Effector memory CD4-positive, alpha-beta T cell (primary cell): ENCODE measurements at places on chromosomes 7 and 10.

GRCh38 chr7:50735333-50735732 is 47.4 kb downstream of the GRB10 start:
- DNase-seq, result no peak

DNA sequence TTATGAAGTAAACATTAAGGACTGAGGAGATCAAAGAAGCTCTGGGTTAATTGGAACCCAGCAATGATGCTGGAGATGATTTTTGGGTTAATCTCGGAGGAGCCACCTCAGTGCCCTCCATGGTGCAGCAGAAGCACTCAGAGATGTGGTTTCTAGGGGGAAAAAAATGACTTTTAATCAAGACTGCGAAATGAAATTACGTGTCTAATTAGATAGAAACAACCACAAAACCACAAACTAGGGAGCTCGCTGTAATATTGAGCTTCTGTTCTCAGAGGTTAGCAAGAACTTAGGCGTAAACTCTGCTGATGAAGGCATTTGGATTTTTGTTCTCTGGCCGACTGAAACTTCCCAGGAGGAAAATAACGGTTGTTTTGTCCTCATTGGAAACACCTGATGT is 319.0 kb downstream of the GRID1 start:
- no peak for DNase-seq

DNA sequence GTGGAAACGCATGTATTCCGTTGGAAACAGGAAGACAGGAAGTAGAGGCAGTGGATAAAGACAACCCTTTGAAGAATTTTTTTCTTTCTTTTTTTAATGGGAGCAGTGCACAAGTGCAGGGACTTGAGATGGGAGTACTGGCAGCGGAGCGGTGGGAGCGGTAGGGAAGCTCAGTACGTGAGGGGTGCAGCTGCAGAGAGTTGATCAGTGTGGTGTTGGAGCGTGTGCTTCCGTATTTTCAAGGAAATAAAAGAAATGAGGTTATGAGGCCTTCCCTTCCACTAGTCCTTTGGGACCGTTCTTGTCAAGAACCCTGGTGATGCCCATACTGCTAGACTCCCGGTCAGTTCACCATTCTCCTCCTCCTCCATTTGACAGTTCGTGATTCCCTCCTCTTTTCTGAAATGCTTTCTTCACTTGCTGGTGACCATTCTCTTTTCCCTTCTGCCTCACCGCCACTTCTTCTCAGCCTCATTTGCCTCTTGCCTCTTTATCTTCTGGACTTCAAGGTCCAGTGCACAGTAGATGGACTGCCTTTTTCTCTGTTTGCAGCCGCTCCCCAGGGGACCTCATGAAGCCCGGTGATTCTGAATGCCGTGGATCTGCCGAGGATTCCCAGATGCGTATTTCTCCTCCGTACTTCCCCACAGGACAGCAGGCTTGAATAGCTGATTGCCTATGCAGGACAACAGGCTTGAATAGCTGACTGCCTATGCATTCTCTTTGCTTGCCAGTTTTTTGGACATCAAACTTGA is 39.1 kb upstream of the TMEM236 start:
- DNase-seq, result no peak

- peak; percentile 1 for DNase-seq
Observed at GRCh38 chr7:123747620-123748141, 1.1 kb downstream of the WASL start.

GRCh38 chr10:112243713-112244112 is 39.5 kb upstream of the TECTB start:
- DNase-seq, result no peak

DNA sequence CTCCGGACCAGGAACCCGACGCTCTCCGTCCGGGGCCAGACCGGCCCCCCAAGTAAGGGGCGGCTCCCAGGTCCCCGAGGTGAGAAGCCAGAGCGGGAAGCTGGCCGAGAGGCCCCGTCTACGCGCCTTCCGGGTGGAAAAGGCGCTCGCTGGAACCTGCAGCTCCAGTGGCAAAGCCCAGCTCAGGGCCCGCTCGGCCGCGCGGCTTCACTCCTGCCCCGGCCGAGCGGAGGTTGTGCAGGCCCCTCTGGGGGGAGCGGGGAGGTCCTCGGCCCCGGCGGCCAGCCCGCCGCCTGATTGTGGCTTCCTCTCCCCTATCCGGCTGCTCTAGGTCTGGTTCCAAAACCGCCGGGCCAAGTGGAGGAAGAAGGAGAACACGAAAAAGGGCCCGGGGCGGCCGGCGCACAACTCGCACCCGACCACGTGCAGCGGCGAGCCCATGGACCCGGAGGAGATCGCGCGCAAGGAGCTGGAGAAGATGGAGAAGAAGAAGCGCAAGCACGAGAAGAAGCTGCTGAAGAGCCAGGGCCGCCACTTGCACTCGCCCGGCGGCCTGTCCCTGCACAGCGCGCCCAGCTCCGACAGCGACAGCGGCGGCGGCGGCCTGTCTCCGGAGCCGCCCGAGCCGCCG is 2.9 kb downstream of the UNCX start:
- no peak for DNase-seq

DNA sequence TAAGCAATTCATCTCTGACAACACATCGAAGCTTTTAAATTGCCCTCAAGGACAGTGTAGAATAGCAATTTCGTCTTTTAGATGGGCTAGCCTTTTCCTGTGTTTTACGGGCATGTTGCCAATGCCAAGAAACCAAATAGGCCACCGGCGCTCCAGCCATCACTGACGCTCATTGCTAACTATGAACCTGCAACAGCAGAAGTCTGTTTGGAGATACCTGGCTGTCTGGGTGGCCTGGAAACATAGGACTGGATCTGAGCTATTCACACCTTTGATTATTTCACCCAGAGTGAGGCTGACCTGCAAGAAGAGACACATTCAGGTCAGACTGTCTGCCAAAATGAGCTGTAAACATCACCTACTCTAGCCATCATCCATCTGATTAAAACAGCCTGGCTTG is 12.0 kb downstream of the KPNA7 start:
- no peak for DNase-seq

DNA sequence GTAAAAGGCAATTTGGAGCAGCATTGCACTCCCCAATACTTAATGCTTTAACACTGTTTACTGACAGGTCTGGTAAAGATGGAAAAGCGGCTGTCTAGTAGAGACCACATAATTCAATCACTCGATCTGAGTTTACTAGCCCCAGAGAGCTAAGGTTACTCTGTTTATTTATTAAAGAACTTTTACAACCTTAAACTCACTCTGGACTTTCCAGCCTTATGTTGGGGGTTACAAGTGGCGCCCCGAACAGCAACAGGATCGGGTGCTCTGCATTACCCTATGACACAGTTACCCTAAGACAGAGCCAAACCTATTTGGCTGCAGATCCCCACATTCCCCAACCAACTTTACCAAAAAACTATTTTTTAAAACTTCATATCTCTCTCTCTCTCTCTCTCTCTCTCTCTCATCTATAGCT is 43.9 kb downstream of the MRPS24 start:
- DNase-seq, result no peak

GRCh38 chr7:114631249-114631822 is 216.7 kb downstream of the FOXP2 start:
- DNase-seq, result no peak
